ENCODE measurements at places on chromosomes 4 and X.

DNA sequence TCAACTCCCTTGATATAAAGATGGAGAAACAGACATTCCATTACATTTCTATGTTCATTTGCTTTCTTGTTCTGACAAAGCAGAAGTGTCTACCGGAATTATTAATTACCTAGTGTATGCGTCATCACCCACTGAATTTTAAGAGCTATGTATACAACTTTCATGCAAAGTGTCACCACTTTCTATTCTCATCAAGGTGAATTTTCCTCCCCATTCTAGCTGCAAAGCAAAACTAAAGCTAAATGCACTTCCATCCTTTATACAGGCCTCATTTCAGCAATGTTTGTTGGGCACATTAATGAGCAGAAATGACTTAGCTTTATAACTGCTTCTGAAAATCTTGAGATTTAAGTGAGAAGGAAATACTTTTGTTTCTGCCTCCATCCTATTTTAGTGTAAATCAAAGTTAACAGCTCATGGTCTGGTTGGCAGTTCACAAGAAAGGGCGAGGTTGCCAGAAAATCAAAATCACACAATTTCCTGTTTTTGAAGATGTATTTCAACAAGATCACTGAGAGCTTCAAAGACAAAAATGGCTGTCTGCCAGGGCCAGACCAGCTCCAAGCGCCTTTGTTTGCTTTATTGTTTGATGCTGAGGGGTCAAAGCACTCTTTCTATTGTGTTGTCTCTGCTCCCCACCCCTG, 7.2 kb upstream of the FAM9C start:
- no peak for DNase-seq

GRCh38 chr4:186726426-186727168, 2.9 kb upstream of the FAT1 start:
- no peak for DNase-seq

- DNase-seq: no peak
Measured at GRCh38 chr4:101846550-101846949, 56.0 kb downstream of the BANK1 start.

- no peak for DNase-seq
Measured at GRCh38 chrX:130772776-130773143, 130.2 kb downstream of the ENOX2 start.

DNA sequence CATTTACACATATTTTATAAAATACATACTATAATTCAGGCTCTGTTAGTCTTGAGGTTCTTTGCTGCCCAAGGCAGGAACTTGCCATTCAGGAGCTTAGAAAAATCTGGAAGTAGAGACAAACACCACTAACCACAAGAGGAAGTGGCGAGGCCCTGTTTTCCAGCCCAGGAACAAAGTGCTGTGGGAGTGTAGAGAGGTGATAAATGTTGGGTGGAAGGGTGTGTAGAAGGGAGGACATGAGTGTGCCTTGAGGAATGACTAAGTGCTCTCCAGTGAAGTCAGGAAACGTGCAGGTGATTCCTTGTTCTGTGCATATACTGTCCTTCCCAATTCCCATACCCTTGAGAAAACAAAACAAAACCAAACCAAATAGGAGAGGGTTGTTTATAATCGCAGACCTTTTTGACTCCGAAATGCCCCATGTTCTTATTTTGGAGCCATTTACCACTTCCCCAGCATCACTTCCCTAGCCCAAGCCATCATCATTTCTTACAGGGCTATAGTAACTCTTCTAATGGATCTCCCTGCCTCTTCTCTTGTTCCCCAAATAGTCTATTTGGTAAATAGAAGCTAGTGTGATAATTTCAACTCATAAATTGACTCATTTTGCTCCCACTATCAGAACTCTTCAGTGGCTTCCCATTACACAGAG, 83.2 kb downstream of the GPAT3 start:
- DNase-seq: peak; percentile 65

DNA sequence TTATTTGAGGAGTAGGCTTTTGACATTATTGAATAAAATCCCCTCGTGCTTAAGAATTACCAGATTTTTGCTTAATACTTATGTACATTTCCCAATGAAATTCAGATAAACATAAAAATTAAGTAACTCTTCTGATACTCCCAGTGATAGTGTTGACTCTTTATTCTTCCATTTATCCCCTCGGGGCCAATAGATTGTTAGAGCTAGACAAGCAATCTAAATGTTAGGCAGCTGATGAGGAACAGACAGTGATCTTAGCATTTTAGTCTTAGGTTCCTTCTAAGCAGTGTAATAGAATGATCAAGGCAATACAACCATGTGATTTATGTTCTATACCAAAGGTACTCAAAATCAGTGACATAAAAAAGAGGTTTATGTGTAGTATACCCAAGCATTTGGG, 68.7 kb downstream of the USP9X start:
- no peak for DNase-seq

DNA sequence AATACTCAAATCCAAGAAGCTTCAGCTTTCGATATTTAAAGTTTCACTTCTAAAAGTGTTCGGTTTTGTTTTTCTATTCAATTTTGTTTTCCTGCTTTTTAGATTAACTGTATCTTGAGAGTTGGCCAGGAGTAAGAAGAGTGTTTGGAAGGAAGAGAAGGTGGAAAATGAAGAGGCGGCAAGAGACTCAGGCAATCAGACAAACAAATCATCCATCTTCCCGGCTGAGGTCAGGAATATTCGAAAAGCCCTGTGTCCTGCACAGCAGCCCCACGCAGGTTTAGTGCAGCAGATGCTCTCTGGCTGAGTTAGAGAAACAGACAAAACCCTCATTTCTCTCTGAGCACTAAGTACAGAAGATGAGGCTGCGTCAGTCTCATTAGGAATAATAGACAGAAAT, 330.3 kb upstream of the NOCT start:
- no peak for DNase-seq

DNA sequence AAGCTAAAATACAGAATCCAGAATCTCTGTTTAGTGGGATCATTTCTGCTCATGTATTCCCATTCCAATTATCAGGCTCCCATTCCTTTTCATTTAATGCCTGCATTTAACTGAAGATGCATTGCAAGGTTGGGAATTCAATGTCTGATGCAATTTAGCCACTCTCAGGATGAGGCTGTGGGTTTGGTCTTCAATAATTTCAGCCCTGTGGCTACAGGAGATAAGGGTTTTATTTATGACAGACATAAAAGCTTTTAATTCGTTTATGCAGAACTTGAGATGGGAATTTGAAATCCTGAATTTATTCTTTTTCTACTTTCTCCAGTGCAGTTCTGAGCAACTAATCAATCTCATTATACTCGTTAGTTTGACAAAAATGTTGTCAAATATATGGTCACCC, 1225.9 kb downstream of the PCDH18 start:
- no peak for DNase-seq

GRCh38 chr4:42278709-42279324, 118.5 kb upstream of the SHISA3 start:
- DNase-seq: no peak

GRCh38 chr4:8285976-8286718, 16.6 kb downstream of the HTRA3 start:
- DNase-seq: no peak

GRCh38 chr4:156154978-156155377, 201.3 kb upstream of the CTSO start:
- no peak for DNase-seq

DNA sequence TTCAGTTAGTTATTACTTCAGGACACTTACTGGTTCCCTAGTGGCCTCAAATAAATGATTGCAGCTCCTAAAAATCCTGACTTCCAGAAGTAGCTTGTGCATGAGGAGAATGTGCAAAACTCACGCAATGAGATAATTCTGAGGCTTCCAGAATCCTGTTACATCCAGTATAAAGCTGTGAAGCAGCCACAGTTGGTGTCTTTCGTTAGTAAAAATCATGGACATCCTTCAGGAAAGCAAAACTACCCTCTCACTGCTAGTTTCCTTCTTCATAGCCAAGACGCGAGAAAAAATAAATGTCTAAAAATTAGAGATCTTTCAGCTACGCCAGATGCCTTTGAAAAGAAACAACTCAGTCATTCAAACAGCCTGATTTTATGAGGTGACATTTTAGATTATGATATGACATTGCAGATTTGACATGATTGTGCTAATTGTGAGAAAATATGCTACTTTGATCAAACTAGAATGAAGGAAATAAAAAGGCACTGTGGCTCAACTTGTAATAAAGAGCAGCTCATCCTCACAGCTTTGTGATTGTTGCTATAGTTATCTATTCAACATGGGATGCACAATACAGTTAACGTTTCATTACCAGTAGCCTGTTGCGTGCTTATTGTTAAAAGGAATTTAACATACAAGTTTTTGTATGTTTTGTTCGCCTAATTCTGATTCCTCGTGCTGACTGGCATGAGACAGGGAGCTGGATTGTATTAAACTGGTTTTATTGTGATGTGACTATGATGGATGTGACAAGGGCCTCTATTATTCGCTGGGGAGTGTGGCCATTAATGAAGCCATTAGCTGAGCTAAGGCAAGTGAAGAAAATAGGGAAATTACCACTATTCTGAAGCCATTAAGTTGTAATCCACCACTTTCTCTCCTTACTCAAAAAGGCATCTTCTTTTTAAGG, 40.5 kb downstream of the AFF2 start:
- DNase-seq: no peak

GRCh38 chr4:146143888-146144287, 31.6 kb upstream of the LSM6 start:
- DNase-seq: no peak

- no peak for DNase-seq
Measured at GRCh38 chrX:51024106-51024696, 113.7 kb downstream of the BMP15 start.

DNA sequence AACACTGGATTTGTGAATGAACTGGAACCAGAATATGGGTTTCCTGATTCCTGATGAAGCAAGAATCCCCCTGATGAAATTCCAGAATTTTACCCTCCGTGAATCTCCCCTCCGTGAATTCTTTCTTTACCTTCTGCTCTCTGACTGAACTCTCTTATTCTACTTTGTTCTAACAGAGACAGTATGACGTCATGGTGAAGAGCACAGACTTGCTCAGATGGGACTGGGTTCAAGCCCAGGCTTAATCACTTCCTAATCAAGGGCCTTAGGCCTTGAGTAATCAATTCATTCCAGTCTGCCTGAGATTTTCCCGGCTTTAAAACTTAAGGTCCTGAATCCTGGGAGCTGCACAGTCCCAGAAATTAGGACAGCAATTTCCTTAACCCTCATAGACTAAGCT, 64.5 kb downstream of the IQCM start:
- no peak for DNase-seq

DNA sequence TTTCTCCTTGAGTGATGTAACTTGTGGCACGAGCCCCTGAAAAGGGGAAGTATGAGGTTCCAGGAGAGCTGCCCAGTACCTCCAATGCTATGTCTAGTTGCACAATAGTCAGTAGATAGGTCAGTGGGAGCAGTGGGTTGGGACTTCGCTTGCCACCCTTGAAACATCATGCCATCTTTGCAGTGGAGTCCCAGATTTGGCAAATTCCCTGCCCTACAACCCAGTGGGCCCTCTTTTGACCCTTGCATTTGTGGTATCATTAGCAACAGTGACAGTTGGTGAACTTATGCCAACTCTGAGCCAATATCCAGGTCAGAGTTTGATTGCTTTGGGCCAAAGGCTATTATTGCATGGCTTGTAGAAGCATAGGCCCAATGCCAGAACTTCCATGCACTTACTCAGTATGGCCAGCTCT, 12.3 kb downstream of the FHL1 start:
- no peak for DNase-seq

- DNase-seq: peak; percentile 39
Measured at GRCh38 chr4:4507923-4508322, 33.9 kb downstream of the STX18 start.

DNA sequence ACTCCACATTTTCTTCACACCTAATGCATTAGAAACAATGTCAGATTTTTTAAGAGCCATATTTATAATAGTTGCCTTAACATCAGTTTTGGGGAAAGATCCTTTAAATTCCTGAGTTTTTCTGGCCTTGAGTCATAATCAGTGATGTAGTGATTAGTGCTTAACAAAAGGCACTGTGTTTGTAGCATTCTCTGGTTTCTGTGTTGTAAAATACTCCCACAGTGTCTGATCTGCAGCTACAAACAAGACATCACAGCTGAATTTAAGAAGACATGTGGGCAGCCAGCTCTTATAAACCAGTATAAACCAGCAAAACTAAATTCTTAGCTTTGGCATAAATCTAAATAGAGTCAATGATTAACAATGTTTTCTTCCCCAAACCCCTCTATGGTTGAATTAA, 233.8 kb downstream of the FSTL5 start:
- DNase-seq: no peak

DNA sequence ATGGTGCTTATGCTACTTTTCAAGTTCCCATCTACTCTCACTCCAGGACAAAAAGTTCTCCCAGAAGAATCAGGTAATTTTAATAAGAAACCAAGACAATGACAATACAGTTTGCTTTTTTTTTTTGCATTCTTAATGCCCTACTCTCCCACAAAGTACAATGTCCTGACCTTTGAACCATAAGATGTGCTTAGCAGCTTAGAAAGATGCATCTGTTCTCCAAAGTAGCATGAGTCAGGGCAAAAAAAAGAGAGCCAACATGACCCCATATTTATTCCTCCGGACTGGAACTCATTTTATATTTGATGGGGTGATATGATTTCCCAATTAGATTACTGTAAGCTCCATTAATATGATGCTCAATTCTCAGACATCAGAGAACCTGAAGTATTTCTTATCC, 16.5 kb upstream of the PDCL2 start:
- DNase-seq: no peak

- DNase-seq: no peak
Measured at GRCh38 chrX:43450355-43450754, 205.7 kb upstream of the MAOA start.

- DNase-seq: no peak
Measured at GRCh38 chr4:40617872-40618271, 11.8 kb downstream of the RBM47 start.

All from hematopoietic multipotent progenitor cell treated with erythropoietin and hydrocortisone succinate and interleukin-3 and kit ligand, for 8 days (in vitro differentiated cells).